ENCODE measurements at places on chromosomes 13 and 19.

DNA sequence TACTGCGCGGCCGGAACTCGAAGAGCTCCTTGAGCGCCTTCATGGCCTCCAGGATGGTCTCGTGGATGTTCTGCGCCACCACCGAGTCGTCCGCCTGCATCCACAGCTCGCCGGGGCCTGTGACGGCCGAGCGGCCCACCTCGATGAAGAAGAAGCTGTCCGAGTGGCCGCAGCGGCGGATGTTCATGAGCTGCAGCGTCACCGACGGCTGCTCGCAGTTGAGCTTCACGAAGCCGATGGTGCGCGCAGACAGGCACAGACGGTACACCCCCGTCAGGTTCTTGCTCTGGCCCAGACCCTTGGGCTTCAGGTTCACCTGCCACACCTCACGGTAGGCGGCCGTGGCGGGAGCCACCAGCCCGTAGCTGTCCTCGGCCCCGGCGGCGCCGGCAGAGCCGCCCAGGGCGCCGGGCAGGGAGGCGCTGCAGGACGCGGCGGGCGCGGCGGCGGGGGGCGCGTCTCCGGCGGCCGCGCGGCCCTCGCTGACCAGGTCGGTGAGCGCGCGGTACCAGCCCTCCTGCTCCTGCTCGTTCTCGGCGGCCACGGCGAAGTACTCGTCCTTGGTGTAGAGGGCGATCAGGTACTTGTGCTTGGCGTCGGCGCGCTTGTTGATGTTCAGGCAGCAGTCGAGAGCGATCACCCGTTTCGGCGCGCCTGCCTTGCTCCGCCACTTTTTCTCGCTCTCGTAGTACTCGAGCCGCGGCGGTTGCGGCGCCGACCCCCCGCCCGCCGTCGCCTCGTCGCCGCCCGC lies 1.1 kb downstream of the IRS2 start:
- DNase-seq = peak; percentile 45

GRCh38 chr19:53792721-53793433 lies 31.2 kb downstream of the NLRP12 start:
- DNase-seq = peak; percentile 36

DNA sequence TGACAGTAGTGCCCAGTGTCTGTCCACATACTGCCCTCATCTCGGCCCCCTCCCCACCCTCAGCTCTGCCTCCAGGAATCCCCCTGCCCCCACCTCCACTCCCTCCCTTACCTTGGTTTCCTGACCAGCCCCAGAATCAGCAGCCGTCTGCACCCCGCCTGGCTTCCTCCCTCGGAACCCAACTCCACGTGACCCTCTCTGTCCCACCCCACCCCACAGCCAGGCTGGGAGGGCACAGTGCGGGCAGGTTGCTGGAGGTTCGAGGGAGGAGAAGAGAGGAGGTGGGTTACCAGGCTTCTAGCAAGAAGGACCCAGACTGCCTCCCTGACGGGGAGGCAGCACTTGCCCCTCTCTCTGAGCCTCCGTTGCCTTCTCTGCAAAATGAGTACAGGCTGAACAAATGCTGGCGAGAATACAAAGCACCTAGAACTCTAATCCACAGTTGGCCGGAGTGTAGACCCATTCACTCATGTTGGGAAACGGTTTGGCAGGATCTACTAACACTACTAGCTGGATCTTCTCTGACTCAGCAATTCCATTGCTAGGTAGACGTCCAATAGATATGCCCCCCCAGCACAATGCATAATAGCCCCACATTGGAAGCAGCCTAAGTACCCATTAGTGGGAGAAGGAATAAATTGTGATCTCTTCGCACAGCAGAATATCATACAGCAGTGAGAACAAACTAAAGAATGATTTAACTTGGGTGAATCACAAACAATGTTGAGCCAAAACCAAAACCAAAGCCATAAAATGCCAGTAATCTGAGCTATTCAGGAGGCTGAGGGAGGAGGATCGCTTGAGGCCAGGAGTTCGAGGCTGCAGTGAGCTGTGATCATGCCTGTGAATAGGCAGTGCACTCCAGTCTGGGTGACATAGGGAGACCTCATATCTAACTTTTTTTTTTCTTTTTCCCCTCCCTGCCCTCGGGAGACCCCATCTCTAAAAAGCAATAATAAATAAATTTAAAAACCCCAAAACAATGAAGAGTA lies at the start of gene RASAL3:
Gene RASAL3, minus strand, starts transcription at position 151 of the 992 bp plus-strand sequence. CDS start 186 bp downstream, outside the sequence.
- DNase-seq = no peak

- DNase-seq = no peak
Measured at GRCh38 chr19:44809577-44810233, 802 bp downstream of the BCAM start.

DNA sequence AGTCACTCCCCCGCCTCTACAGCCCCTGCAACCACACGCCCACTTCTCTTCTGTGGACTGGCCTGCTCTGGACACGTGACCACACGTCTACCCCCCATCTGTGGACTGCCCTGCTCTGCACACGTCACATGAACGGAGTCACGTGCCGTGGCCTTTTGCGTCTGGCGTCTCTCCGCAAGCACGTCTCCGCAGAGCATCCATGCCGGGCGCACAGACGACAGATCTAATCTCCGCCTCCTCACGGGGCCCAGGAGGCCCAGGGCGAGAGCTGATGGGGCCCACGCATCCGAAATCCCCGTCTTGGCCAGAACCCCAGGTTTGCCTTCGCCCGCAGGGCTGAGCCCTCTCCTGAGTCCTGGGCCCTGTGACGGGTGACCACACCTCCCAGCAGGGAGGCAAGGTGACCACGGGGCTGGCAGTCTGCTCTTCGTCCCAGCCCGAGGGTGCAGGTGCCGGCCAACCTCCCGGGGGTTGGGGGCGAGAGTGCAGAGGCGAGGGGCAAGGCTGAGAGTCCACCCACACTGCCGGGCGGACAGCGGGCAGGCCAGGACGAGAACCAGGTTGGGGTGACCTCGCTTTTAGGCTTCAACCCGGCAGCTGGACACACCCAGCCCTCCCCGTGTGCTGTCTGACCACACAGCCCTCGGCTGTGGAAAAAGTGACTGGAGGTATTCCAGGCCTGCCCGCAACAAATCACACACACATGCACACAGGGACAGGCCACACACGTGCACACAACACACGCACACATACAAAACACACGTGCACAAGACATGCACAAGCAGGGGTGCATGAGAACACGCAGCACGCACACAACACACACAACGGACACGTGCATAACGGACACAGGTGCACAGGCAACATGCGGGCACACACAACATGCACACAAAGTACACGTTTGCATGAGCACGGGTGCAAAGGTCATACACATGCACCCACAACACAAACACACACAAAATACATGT lies 3.9 kb downstream of the SBNO2 start:
- no peak for DNase-seq

DNA sequence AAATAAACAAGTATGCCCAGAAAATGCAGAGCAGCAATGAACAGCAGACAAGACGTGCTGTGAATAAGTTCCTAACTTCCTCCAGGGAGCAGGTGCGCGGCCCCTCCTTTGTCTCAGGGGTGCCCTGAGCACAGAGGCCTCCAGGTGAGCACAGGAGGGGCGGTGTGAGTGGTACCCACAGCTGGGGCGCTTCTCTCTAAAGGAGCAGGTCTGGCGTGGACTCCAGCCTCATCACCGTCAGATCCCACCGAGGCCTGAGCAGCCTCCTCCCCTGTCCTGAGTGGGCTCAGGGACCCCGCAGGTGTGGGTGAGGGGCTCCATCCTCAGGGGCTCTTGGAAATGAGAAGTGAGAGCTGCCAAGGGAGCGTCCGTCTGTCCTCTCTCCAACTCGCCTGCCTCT lies 3.2 kb downstream of the LILRA5 start:
- DNase-seq = no peak
